ENCODE measurements at places on chromosomes 3 and 15.

DNA sequence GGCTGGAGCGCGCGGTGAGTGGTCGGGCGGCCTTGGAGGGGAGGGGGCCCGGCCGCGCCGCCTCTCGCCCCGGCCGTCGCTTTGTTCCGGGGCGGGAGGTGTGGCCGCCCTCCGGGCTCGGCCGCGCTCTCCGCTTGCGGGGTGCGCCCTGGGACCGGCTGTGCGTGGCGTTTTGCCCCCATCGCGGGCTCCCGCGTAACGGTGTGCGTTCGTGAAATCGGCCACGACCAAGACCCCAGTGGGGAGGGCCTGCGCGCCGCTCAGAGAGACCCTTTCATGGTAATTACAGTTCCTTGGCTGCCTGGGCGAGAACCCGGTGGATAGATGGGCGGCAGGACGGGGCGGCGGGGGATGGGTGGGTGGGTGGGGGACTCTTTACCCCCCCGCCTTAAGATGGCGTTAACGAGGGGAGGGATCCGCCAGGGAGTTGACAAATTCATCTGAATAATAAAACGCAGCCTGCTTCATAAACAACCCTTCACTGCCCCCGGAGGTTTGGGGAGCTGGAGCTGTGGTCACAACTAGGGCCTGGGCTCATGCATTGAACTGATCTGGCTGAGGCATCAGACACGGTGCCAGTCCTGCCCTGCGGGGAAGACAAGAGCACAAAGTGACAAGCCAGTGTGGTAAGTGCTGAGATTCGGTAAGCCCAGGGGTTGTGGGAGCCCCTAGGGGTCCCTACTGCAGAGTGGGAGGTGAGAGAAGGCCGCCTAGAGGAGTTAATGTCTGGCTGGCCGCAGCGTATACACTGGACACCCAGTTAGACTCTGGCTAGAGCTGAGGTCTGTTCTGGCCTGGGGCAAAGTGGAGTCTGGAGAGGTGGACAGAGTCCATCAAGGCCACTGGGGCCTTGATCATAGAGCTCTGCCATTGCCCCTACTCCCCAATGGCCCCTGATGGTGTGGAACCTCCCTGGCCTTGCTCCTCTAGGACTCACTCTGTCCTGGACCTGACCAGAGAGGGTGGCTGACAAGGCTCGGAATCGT is 668 bp downstream of the MRAS start:
- DNase-seq, result peak; percentile 33

GRCh38 chr3:138476526-138476925 is 42.1 kb downstream of the ESYT3 start:
- no peak for DNase-seq

GRCh38 chr3:70740071-70740470 is 427.6 kb upstream of the MDFIC2 start:
- no peak for DNase-seq

DNA sequence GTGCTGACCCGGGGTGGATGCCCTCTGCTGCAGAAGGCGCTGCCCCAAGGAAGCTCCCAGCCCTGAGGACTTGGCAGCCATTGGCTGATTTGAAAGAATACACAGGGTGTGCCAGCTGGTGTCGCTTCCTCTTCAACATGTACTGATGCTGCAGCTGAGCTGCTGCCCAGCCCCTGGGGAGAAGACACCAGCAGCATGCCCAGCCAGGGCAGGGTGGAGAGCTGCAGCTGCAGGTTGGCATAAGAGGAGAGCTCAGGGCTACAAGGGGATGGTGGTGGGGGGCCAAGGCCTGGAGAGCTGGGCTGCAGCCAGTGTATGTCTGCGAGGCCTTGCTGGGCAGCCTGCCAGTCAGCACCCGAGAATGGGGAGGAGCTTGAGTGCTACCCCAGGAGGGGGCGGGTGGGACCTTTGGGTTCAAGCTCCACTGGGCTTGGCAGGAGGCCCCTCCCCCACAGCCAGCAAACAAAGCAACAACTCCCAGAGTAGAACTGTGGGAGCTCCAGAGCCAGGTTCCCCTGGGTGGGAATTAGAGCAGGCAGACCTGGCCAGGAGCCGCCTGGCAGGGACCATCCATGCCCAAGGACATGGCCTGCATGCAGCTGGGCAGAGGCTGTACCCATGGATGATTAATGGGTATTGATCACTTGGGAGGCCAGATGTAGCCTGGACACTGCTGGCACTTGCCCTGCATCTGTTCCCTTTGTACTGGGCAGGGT is 9.2 kb upstream of the SEMA4B start:
- DNase-seq, result peak; percentile 67

DNA sequence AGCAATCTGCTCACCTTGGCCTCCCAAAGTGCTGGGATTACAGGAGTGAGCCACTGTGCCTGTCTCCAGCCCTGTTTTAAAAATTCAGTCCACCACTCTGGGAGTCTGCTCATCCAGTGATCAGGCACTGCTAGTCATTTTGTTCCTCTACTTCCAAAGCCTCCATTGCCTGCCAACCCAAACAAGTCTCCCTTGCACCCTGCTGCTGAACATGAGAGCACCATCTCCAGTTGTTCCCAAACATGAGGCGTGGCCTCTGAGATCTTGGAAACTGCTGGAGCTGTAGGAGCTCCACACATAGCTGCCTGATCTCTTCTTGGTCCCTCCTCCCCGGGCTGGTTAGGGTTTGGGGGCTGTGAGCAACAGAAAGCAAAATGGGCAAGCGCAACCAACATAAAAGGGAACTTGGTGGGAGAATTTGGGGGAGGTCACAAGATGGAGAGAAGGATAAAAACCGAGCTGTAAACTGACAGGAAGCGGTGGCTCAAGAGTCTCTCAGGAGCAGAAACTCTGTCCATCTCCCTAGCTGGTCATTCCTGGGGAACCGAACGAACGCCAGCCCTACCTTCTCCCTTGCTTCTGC is 49.6 kb upstream of the TLE3 start:
- DNase-seq, result no peak

DNA sequence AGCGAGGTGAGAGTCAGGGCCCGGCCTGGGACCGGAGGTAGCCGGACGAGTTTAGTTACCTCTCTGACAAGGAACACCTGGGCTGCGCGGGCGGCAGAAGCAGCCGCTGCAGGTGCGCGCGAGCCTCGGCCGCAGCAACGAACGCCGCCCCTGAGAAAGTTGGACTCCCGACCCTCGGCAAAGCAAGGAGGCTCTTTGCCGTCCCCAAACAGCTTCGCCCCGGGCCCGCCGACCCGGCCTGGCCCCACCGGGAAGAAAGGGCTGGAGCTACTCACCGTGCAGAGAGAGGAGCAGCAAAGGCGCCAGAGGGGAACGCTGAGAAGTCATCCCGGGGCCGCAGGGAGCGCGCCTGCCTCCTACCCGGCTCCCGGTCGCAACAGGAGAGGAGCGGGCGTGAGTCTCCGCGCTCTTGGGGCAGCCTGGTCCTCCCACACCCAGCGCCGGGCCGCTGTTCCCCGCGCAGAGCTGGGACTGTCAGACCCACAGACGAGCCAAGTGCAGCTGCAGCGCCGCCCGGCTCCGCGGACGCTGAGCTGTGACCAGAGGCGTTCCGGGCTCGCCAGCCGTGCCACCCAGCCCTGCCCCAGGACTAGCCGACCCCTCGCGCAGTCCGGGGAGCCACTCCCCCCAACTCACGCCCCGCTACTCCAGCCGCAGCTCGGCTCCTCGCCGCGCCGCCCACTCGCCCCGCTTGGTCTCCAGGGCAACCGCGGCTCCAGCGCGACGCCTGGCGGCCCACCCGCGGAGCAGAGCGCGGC is at the start of gene IGSF11:
Gene IGSF11, minus strand, starts transcription at position 591 of the 758 bp plus-strand sequence. Its CDS starts 264 bp downstream, at position 327.
- peak; percentile 67 for DNase-seq

- peak; percentile 13 for DNase-seq
Measured at GRCh38 chr15:55407498-55408011, 604 bp downstream of the CCPG1 start.

GRCh38 chr3:43233062-43233461 is 53.3 kb upstream of the SNRK start:
- DNase-seq, result no peak

GRCh38 chr3:78666470-78666800 is 1101.4 kb downstream of the ROBO1 start:
- DNase-seq, result no peak

- DNase-seq, result no peak
Measured at GRCh38 chr3:9100513-9100894, 137.2 kb upstream of the RAD18 start.

GRCh38 chr3:168671091-168671490 is 575.4 kb upstream of the GOLIM4 start:
- no peak for DNase-seq

- DNase-seq, result no peak
Measured at GRCh38 chr15:78301326-78301725, 1.9 kb upstream of the SKIC8 start.

DNA sequence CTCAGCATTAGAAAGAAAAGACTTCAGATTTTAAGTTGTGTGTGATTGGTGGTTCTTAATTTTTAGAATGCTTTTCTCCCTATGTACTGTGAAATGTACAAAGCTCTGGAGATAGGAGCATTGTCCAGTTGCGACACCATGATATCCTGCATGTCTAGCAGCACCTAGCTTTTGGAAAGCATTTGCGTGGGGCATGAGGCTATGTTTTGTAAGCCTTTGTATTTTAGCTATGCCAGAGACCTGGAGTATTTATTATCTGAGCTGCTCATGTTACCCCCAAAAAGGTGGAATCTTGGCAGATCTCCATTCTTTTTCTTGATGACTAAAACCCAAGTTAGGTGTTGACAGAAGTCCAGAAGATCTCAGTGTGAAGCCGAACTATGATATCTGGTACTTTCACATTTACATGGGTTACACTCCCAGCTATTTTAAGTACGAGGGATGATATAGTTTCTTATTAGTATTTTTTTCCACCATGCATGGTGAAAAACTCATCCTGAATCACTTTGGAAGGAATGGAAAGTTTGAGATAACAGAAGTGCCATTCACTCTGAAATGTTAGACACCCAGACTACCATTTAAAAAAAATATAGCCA is 126.7 kb upstream of the SAMMSON start:
- no peak for DNase-seq

GRCh38 chr15:43799945-43800285 is at the start of gene SERINC4:
Gene SERINC4, minus strand, starts transcription at chr15:43800220. Its CDS starts 234 bp downstream, at chr15:43799986.
- no peak for DNase-seq

DNA sequence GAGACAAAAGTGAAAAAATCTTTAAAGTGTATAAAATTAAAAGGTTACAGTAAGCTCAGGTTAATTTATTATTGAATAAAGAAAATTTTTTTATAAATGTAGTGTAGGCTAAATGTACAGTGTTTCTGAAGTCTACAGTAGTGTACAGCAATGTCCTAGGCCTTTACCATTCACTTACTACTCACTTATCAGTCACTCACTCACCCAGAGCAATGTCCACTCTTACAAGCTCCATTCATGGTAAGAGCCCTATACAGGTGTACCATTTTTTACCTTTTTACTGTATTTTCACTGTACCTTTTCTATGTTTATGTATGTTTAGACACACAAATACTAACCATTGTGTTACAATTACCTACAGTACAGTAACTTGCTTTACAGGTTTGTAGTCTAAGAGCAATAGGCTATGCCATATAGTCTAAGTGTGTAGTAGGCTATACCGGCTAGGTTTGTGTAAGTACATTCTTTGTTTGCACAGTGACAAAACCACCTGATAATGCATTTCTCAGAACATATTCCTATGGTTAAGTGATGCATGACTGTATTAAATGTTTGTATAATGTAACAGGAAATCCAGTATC is 38.1 kb upstream of the NECTIN3 start:
- DNase-seq, result no peak

DNA sequence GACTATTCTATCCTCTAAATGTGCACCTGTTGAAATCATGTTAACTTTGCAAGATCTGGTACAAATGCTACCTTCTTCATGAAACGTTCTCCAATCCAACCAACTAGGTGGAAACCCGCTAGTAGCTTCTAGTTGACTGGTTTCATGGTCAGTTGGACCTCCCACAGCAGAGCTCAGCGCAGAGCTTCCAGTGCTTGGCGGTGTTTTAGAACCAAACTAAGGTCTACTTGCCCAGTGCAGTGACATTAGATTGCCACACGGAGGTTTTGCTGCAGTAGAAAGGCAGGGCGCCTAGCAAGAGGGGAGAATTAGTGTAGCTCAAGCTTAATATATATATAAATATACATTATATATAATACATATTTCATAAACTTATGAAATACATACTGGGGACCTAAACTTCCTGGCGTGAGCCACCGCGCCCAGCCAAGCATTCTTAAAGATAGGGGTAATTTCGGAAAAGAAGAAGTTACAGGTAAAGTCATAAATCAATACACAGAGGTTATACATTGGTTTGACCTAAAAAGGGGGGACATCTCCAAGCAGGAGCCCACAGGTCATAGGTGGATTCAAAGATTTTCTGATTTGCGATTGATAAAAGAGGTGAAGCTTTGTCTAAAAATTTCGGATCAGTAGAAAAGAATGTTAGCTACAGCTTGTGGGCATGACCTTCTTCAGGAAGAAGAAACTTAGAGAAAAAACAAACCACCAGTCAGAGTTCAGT is 2.1 kb upstream of the OXSR1 start:
- DNase-seq, result no peak

DNA sequence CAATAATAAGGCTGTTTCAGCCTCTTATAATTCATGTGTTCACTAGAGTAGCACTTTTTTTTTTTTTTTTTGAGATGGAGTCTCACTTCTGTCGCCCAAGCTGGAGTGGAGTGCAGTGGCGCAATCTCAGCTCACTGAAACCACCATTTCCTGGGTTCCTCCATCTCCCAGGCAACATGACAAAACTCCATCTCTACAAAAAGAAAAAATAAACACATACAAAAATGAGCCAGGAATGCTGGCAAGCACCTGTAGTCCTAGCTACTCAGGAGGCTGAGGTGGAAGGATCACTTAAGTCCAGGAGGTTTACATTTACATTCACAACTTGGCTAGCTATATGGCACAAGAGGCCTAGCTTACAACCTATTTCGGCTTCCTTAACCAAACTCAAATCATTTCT is 6.8 kb downstream of the USP4 start:
- DNase-seq, result no peak

GRCh38 chr3:164459521-164460151 is 618.7 kb downstream of the SI start:
- DNase-seq, result no peak

DNA sequence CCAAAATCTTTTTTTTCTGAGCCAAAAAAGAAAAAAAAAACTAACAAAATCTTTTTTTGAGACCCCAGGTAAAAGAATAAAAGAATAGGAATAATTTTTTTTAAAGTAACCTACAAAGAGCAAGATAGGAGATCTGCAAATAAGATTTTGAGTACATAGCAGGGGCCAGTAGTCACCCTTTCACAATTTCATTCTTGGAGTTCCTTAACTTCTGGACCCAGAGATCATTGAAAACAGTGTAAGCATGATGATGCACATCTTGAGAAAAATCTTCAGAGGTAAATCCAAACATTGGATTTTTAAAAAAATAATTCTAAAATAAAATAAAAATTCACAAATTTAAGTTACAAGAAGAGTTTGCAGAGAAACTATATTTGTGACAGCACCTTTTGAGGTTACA is 18.8 kb downstream of the TFRC start:
- DNase-seq, result no peak

GRCh38 chr3:56157693-56158362 is 310.4 kb downstream of the ERC2 start:
- DNase-seq, result no peak

GRCh38 chr3:179247289-179248015 is 3.5 kb downstream of the KCNMB3 start:
- DNase-seq, result no peak
